ENCODE measurements at places on chromosomes 2 and 18.
A peak's percentile ranks its signal among the peaks of the same experiment; 100 is the strongest.

DNA sequence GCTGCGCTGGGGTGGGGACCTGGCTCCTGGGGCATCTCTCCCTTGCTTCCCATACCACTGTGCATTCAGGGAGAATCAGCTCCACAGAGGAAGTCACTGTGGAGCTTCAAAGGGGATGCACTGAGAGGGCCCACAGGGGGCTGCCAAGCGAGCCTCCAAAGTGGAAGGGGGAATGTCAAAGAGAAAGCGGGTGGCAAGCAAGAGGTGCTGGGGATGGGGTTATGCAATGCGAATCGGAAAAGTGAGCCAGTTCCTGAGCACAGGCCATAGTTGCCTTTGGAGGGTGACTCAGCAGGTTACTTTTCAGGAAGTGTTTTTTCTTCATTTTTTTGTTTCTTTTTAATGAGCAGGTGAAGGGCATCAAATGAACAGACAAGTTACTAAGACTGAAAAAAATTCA is 17.6 kb downstream of the PMAIP1 start:
- DNase-seq: peak; percentile 72

DNA sequence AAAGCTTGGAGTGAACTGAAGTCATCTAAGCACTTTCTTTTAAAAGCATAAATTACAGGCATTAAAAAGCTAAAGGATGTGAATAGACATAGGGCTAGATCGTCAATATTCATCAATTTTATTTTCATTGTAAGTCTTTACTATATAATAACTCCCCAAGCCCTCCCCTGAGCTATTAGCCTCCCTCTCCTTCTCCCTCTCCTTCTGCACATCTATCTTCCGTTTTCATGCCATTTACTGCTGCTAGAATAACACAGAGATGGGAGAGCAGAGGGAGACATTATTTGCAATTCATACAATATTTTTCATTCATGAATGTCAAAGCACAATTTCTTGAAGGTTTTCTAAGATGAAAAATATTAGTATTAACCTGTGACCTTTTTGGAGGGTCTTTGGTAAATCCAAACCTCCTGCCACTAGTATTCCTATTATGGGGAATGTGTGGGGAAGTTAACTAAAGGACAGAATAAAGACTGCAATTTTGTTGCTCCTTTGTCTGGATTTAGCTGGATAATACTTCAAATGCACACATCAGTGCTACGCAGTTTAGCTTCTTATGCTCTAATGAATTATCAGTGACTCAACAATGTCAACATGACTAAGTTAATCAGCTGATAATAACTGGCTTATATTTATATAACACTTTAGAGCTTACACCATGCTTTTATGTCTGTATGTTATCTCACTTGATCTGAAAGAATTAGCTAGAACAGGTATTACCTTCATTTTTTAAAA is 28.2 kb upstream of the MFF start:
- DNase-seq: no peak

DNA sequence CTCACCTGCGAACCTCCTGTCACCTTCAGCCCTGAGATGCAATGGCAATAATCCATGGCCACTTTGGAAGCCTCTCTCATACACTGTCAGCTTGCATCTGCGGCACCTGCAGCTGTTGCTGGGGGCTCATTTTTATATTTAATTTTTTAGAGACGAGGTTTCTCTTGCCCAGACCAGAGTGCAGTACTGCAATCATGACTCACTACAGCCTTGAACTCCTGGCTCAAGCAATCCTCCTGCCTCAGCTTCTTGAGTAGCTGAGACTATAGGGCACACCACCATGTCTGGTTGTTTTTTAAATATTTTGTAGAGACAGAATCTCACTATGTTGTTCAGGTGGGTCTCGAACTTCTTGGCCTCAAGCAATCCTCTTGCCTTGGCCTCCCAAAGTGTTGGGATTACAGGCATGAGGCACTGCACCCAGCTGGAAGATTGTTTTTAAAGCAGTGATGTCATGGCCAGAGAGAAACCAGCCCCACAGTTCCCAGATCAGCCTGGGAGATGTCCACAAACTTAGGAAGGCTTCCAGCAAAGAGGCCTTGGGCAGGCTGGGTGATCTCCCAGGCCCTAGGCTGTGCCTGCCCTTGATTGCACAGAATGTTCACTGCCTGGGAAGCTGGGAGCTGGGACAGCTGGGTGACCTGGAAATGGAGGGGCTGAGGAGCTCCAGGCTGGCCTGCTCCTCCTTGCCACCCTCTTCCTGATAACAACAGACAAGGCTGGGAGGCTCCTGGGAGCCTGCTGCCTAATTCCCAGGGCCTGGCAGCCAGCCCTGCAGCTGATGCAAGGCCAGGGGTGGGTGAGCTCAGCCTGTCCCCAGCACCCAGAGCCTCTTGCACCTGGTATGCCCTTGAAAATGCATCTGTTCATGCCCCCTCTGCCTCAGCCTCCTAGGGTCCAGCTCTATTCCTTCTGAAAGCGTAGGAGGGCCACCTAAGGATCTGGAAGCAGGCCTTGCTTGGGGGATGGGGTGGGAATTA is 27.1 kb downstream of the SH2D6 start:
- no peak for DNase-seq

- DNase-seq: no peak
These were observed 14.6 kb downstream of the PAIP2B start for GRCh38 chr2:71212336-71212735.
